NCI-H510A (cell line): ENCODE measurements at places on chromosomes 3 and 15.

DNA sequence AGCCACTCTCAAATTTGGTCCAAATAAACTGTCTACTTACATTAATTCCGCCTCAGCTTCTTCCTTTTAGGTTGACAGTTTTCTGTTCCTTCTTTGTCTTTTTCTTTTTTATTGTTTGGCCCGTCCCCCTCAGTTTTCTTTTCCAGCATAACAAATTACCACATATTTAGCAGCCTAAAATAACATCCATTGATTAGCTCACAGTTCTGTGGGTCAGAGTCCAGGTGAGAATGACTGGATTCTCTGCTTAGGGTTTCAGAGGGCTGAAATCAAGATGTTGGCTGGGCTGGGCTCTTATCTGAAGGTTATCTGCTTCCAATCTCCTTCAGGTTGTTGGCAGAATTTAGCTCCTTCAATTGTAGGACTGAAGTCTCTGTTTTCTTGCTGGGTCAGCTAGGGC is 24.6 kb upstream of the LCTL start:
- DNase-seq = no peak

- no peak for DNase-seq
Measured at GRCh38 chr3:36681867-36682266, 82.5 kb downstream of the DCLK3 start.

- no peak for DNase-seq
Measured at GRCh38 chr15:45200799-45201556, 13.2 kb upstream of the SHF start.

GRCh38 chr3:1275495-1275894 is 182.7 kb downstream of the CNTN6 start:
- DNase-seq = no peak

GRCh38 chr3:182948305-182948704 is 32.0 kb downstream of the DCUN1D1 start:
- no peak for DNase-seq

DNA sequence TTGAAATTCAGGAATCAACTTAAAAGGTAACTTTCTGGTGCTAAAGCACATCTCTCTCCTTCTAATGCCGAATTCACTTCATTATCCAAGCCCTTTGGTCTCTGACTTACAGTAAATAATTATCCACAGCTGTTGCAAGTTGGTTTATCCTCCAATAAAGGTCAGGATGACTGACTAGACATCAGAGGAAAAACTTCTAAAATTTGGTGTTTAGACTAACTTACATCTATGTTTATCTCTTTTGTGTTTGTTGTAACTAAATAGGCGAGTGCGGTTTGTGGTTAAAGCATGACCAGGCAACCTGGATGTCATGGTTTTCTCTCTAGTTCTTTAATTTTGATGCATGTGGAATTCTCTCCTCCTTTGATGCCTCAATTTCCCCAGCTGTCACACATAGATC is 237.4 kb upstream of the LRTM1 start:
- no peak for DNase-seq

DNA sequence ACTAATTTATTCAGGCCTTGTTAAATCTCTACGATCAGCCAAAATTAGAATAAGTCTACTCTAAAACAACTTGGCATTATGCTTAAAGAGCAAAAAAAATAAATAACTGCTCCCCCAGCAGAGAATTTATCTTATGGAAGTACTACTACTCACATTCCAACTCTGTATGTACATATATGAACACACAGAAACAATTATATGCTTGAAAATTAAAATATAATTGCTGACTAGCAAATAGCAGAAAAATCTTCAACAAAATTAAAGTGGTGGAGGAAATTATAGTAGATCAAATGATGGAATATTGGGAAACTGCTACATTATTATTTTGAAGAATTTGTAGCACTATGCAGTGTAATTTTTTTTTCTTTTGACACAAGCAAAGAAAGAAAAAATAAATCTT is 580.9 kb downstream of the MECOM start:
- DNase-seq = no peak
